ENCODE measurements at places on chromosomes 5 and 9. TPM values are rescaled to one million over a fixed set of nuclear protein-coding genes. Genes with fewer than 3 reads are reported as not detected.

The PHF24 gene
- total RNA-seq, result not detected

The NDUFS4 gene
- total RNA-seq, result 76.2 TPM

The BHMT2 gene
- total RNA-seq, result 0.76 TPM

The OR13D1 gene
- total RNA-seq, result not detected

The TRIM14 gene
- 7.1 TPM for total RNA-seq

The GPR150 gene
- 0.31 TPM for total RNA-seq

The CYLC2 gene
- total RNA-seq, result not detected

The SLC25A48 gene
- not detected for total RNA-seq

GRCh38 chr5:73321757-73322436 is 126.7 kb downstream of the FOXD1 start:
- no peaks in the 10 kb centered on the region for H3K36me3 ChIP-seq
- peaks cover 49% of the 10 kb centered on the region for H3K27me3 ChIP-seq
- H3K4me1 ChIP-seq, result no peaks in the 10 kb centered on the region
- no peak overlapping the region for H3K4me3 ChIP-seq
- DNase-seq, result no peak
- H3K27ac ChIP-seq, result no peak overlapping the region

- no peak overlapping the region for H3K4me3 ChIP-seq
- no peak for DNase-seq
- H3K4me1 ChIP-seq, result no peaks in the 10 kb centered on the region
- H3K27me3 ChIP-seq, result no peaks in the 10 kb centered on the region
- no peak overlapping the region for H3K27ac ChIP-seq
Observed at GRCh38 chr5:4735261-4735660, 404.9 kb upstream of the ADAMTS16 start.

GRCh38 chr5:159047086-159047485 is 52.6 kb downstream of the EBF1 start:
- no peaks in the 10 kb centered on the region for H3K4me1 ChIP-seq
- no peak overlapping the region for H3K27ac ChIP-seq
- DNase-seq, result no peak
- H3K4me3 ChIP-seq, result no peak overlapping the region
- no peaks in the 10 kb centered on the region for H3K36me3 ChIP-seq

- DNase-seq, result peak; percentile 22
- H3K4me1 ChIP-seq, result peaks cover 3% of the 10 kb centered on the region
- H3K4me3 ChIP-seq, result no peak overlapping the region
- H3K36me3 ChIP-seq, result no peaks in the 10 kb centered on the region
Observed at GRCh38 chr5:163248871-163249270, 188.5 kb upstream of the CCNG1 start.

DNA sequence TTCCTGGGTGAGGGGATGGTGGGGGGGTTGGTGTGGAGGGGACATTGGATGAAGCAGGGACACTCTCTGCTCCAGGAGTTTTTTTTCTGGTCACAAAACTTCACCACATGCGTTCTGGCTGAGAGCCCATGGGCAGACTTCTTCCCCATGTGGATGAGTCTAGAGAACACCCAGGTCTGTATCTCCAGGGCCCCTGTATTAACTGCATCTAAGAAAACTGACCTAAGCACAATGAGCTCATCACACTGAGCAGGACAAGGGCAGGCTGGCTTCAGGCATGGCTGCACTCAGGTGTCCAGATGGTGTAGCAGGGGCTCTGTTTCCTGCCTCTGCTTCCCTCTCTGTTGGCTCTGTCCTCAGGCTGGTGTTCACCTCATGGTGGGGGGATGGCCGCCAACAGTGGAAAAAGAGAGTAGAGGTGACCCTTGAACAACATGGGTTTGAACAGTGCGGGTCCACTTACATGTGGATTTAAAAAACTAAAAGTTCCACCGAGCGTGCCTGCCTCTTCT is 85.3 kb upstream of the STC2 start:
- no peak overlapping the region for H3K4me3 ChIP-seq
- no peaks in the 10 kb centered on the region for H3K36me3 ChIP-seq
- no peak overlapping the region for H3K27ac ChIP-seq
- no peak for DNase-seq
- H3K4me1 ChIP-seq, result no peaks in the 10 kb centered on the region

GRCh38 chr9:33248606-33249005 is 8.6 kb downstream of the SPINK4 start:
- no peaks in the 10 kb centered on the region for H3K27me3 ChIP-seq
- DNase-seq, result no peak
- H3K4me3 ChIP-seq, result no peak overlapping the region
- H3K27ac ChIP-seq, result no peak overlapping the region
- H3K4me1 ChIP-seq, result no peaks in the 10 kb centered on the region
- H3K36me3 ChIP-seq, result peaks cover 3% of the 10 kb centered on the region

- H3K4me1 ChIP-seq, result peaks cover 11% of the 10 kb centered on the region
- H3K4me3 ChIP-seq, result peak overlapping the region; percentile 60
- no peaks in the 10 kb centered on the region for H3K36me3 ChIP-seq
- peaks cover 1% of the 10 kb centered on the region for H3K27me3 ChIP-seq
Observed at GRCh38 chr5:119355244-119355638, 578 bp upstream of the TNFAIP8 start.

DNA sequence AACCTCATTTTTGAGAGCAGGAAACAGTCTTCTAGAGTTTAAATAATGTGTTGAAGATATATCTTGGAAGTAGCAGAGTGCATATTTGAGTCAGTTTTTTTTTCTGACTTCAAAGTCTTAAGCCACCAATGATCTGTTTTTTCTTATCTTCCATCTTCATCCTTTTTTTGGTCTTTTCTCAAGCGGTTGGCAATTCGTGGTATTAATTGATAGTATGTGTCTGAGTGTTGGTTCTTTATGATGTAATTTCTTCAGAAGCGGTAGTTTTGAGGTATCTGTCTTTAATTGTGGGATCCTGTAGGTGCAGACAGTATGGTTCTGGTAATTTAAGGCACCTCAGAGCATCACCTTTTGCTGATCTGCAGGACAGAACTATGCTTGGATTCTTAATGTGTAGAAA is 3.9 kb downstream of the CSNK1G3 start:
- DNase-seq, result no peak
- H3K27ac ChIP-seq, result no peak overlapping the region
- H3K4me1 ChIP-seq, result peaks cover 10% of the 10 kb centered on the region
- H3K4me3 ChIP-seq, result no peak overlapping the region
- H3K36me3 ChIP-seq, result no peaks in the 10 kb centered on the region

- H3K36me3 ChIP-seq, result no peaks in the 10 kb centered on the region
- H3K4me3 ChIP-seq, result no peak overlapping the region
- H3K27me3 ChIP-seq, result no peaks in the 10 kb centered on the region
- no peak for DNase-seq
Observed at GRCh38 chr5:152942633-152943336, 537.7 kb upstream of the NMUR2 start.

DNA sequence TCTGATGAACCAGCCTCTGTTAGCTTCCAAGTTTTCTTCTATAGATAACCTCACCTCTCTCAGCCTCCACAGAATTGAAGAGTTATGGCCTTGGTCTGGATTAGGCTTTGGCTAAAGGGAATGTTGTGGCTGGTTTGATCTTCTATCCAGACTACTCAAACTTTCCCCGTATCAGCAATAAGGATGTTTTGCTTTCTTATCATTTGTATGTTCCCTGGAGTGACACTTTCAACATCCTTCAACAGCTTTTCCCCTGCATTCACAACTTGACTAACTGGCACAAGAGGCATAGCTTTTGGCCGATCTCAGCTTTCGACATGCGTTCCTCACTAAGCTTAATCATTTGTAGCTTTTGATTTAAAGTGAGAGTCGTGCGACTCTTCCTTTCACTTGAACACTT is 28.1 kb upstream of the GNE start:
- no peaks in the 10 kb centered on the region for H3K4me1 ChIP-seq
- H3K27me3 ChIP-seq, result no peaks in the 10 kb centered on the region
- H3K27ac ChIP-seq, result no peak overlapping the region

GRCh38 chr5:75611311-75612225 is at the start of gene ANKDD1B:
Gene ANKDD1B (plus strand): TSS chr5:75611453. CDS start chr5:75611635, 182 bp downstream.
- peaks cover 11% of the 10 kb centered on the region for H3K4me1 ChIP-seq
- peak; percentile 60 for DNase-seq
- H3K27me3 ChIP-seq, result no peaks in the 10 kb centered on the region
- no peaks in the 10 kb centered on the region for H3K36me3 ChIP-seq
- peak within 1 kb of the TSS; percentile 13 for H3K27ac ChIP-seq

DNA sequence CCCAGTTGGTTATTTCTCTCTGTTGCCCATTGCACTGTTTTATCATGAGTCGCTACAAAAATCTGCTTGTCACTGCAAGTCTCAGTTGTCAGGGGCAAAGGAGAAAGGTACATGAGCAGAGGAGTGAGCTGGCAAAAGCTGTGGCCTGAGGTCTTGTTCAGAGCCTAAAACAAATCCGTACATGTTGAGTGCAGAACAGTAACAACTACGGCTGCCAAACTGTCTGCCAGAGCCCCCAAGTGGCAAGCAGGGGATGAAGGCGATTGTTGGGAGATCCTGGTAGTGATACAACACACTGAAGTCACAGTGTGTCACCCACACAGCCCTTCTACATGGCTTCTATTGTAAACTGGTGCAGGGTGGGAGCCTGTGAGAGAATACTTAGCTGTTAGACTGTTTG is 50.9 kb downstream of the BRINP1 start:
- H3K27me3 ChIP-seq, result no peaks in the 10 kb centered on the region
- H3K36me3 ChIP-seq, result no peaks in the 10 kb centered on the region
- no peak overlapping the region for H3K27ac ChIP-seq
- H3K4me3 ChIP-seq, result no peak overlapping the region
- no peaks in the 10 kb centered on the region for H3K4me1 ChIP-seq

- no peaks in the 10 kb centered on the region for H3K4me1 ChIP-seq
- no peak overlapping the region for H3K4me3 ChIP-seq
- H3K27ac ChIP-seq, result no peak overlapping the region
- peaks cover 16% of the 10 kb centered on the region for H3K27me3 ChIP-seq
- no peak for DNase-seq
Observed at GRCh38 chr5:149680810-149681221, 49.3 kb upstream of the PPARGC1B start.

DNA sequence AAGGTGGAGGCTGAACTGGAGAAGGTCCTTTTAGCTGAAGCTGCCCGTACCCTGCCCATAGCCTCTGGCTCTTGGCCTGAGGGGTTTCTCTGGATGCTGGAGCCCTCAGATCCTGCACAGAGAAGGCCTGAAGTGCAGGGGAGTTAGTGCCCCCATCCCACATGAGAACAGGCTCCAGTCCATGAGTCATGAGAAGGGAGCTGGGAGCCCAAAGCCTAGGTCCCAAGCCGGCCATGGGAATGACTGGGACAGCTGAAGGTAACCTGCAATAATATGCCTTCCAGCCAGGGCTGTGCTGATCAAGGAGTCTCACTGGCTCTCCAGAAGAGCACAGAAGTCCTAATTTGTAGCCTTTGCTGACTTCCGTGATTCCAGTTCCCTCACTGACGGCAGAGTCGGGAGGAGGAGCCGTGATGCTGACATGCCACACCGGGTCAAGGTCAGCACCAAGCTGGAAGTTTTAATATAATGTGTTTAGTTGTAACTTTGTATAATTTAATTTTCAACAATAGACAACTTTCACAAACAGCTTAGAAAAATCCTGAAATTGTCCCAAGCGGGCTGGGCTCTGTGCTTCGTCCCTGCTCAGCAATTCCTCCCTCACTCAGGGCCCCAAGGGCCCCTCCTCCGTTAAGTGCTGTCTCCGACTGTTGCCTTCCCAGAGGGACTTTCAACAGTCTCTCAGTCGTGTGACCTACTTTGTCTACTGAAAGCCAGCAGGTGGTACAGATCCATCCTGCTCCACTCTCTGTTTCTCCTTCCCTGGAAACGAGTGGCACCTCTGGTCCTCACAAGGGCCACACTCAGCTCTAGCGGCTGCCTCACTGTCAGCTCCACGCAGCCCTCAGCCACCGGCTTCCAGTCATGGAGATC is 387.8 kb downstream of the GADD45G start:
- no peak overlapping the region for H3K4me3 ChIP-seq
- H3K27ac ChIP-seq, result no peak overlapping the region

DNA sequence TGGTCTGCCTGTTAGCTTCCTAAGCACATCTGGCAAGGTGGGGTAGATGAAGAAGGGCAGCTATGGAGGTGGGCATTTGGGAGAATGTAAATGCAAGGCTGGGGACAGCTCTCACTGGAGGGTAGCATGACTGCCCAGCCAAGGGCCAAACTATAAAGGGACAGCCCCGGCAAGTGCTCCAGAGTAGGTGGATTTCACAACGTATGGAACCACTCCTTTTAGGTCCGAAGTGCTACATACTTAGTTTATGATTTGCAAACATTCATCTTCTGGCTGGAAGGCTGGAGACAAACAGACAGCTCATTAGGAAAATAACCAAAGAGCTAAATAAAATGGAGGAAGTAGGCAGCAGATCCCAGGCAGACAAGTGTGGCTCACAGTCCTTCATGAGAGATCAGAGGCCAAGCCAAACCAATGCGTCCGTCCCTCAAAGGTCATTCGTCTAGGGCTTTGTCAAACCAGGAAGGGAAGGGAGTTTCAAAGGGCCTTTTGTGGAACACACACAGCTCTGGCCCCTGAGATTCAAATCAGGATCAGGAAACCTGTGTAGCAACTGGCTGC is 42.5 kb upstream of the GLRX start:
- no peaks in the 10 kb centered on the region for H3K27me3 ChIP-seq
- DNase-seq, result no peak

DNA sequence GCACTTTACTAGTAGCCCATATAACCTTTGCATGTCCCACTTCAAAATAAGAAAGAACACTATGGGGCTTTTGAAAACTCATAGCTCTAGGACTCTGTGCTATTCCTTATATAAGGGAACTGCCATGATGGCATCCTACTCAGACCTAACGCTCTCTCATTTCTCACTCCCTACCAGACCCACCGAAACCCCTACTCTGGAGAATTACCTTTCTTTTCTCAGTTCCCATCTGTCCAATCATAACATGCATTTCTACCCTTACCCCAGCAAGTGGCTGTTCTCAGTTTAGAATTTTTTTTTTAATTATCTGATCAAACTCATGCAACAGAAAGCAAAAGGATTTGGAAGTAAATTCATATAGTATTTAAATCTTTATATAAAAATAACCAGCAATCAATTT is 27.3 kb downstream of the CARNMT1 start:
- H3K4me1 ChIP-seq, result peaks cover 2% of the 10 kb centered on the region
- no peak for DNase-seq
- peaks cover 4% of the 10 kb centered on the region for H3K36me3 ChIP-seq
- H3K27ac ChIP-seq, result no peak overlapping the region
- H3K27me3 ChIP-seq, result no peaks in the 10 kb centered on the region
- H3K4me3 ChIP-seq, result no peak overlapping the region

GRCh38 chr9:107894572-107895261 is 405.1 kb upstream of the KLF4 start:
- H3K4me3 ChIP-seq, result no peak overlapping the region
- H3K4me1 ChIP-seq, result no peaks in the 10 kb centered on the region
- H3K27me3 ChIP-seq, result no peaks in the 10 kb centered on the region
- H3K27ac ChIP-seq, result no peak overlapping the region
- DNase-seq, result no peak

- H3K36me3 ChIP-seq, result no peaks in the 10 kb centered on the region
Observed at GRCh38 chr5:112367400-112367799, 51.7 kb downstream of the EPB41L4A start.

DNA sequence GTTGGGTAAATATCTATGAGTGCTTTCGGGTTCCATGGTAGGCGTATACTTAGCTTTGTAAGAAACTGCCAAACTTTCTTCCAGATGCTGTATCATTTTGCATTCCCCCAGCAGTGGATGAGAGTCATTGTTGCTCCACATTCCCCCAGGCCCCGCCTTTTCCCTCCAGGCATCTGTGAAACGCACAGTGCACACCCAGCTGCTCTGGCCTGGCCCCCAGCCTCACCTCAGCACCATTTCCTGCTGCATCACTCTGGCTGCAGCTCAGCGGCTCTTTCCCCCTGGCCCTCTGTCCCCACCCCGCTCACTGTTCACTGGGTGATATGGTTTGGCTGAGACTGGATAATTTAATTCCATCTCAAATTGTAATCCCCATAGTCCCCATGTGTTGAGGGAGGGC is 76.6 kb upstream of the SPTLC1 start:
- H3K27ac ChIP-seq, result no peak overlapping the region
- H3K4me3 ChIP-seq, result no peak overlapping the region
- H3K27me3 ChIP-seq, result peaks cover 2% of the 10 kb centered on the region
- no peaks in the 10 kb centered on the region for H3K4me1 ChIP-seq

- H3K27me3 ChIP-seq, result peaks cover 10% of the 10 kb centered on the region
- H3K36me3 ChIP-seq, result no peaks in the 10 kb centered on the region
- H3K4me1 ChIP-seq, result peaks cover 2% of the 10 kb centered on the region
Observed at GRCh38 chr5:14528115-14528514, 53.5 kb upstream of the OTULINL start.

All from endothelial cell of umbilical vein (primary cell).